Stimulated activated CD4-positive, alpha-beta T cell treated with anti-CD3 and anti-CD28 coated beads, Interleukin-2, amount 100 ng/mL, for 4 hours (primary cell): ENCODE measurements at places on chromosomes 16 and 17.

GRCh38 chr17:51079049-51079448 is 41.6 kb downstream of the SPAG9 start:
- no peak for DNase-seq

DNA sequence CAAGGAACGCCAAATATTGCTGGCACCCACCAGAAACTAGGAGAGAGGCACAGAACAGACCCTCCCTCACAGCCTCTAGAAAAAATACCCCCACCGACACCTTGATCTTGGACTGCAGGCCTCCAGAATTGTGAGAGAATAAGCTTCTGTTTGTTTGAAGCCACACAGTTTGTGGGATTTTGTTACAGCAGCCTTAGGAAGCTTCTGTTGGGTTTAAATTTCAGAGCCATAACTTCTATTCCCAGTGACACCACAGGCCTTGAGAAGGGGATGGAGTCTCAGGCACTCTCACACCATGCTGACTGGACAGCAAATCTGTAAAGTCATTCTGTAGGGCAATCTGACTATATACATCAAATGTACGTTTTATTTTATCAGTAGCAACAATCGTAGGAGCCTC is 38.6 kb downstream of the RNF112 start:
- DNase-seq: no peak

DNA sequence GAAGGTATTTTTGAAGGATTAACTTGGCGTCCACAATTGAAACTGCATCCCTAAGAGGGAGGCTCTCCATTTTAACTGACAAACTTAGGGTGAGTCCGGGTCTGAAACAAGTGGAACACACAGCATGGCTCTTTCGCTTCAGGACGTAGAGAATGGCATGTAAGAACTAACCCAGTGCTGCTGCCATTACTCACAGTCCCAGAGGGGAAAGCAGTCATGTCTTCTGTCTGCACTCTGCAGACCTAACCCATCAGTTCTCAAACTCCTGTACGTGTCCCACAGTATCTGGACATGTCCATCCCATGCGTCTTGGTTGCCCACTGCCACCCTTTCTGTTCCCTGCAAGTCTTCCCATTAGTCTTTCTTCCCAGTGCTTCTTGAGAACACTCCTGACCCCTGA is 563 bp downstream of the ST6GALNAC1 start:
- DNase-seq: no peak

DNA sequence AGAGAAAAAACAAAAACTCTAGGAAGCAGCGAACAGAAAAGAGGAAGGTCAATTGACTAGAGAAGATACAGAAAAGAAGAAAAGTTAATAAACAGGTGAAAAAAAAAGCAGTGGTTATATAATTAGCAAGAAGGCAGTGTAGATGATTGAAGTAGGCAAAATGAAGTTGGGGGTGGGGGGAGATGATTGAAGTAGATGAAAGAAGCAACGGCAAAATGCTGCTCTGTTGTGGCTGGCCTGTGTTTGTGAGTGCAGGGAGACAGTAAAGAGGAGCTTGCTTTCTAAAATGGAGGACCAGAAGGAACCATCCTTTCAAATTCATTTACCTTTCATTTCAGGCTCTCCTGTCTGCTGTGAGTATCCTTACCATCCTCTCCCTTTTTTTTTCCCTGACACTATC is 3.6 kb downstream of the EVI2B start:
- DNase-seq: peak; percentile 42

- no peak for DNase-seq
Observed at GRCh38 chr16:795580-796229, 4.8 kb downstream of the GNG13 start.

GRCh38 chr17:79888811-79889634 is 49.8 kb upstream of the CBX4 start:
- DNase-seq: no peak

DNA sequence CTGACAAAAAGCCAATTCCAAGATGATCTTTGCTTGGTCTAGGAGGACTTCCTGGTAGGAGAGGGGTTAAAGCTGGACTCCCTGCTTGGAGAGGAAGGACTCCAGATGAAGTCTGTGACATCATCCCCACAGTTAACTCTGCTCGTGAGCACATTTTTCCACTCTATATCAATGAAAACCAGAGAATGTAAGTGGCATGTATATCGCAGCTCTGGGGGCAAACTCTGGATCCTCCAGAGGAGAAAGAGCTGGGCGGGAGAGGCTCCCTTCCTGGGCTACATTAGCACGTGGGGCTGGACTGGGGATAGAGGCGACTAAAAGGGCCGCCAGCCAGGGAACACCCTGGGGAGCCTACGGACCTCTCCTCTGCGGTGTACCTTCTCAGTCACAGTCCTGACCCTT is 34.1 kb downstream of the HIC1 start:
- no peak for DNase-seq

DNA sequence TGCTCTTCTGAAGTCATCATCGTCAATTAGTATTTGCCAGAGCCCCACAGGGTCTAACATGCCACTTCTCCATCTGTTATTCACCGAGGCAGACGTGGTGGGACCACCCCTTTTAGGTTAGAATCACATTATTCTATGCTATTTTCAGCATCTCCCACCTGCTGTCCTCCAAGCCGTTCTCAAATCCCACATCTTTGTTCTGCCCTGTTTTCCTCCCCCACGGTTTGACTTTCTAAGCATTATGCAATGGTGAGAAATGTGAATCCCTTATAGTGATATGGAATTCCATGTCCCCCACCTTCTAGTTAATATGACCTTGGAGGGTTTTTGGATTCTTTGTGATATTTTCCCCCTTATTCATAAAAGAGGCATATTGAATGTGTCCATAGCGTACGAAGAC is 634.1 kb upstream of the RBFOX1 start:
- no peak for DNase-seq

GRCh38 chr16:71754652-71755051 is 30.2 kb upstream of the PHLPP2 start:
- no peak for DNase-seq

DNA sequence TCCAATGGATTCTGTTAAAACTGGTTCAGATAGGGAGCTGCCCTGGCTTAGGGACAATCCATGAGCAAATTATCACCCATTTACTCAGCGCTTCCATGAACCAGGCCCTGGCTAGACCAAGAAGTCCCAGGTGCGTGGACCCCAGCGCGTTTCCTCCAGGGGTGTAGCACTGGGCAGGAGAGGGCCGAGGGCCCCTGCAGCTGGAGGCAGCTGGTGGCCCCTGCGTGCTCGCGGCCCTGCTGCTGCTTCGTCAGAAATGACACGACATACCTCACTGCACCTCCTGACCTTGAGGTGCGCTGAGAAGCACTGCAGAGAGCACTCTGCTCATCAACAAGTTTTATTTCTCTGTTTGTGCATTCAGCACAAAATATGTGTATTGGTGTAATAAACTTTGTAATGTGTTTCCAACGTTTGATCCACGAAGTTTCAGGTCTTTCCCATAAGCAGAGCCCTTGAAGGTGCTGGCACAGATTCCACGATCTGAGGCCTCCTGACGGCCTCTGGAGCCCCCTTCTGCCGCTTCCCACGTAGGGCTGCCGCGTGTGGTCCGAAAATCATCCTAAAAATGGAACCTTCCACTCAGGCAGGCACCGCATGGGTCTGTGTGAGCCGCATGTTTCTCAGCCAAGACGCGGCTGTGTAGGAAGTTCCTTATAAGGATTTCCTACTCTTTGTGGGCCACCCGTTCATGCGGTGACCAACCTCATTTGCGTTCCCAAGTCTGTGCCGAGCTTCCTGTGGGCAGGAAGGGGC is 50.8 kb upstream of the ZCCHC14 start:
- DNase-seq: no peak

GRCh38 chr17:31696184-31696602 is 162.9 kb downstream of the COPRS start:
- DNase-seq: no peak

DNA sequence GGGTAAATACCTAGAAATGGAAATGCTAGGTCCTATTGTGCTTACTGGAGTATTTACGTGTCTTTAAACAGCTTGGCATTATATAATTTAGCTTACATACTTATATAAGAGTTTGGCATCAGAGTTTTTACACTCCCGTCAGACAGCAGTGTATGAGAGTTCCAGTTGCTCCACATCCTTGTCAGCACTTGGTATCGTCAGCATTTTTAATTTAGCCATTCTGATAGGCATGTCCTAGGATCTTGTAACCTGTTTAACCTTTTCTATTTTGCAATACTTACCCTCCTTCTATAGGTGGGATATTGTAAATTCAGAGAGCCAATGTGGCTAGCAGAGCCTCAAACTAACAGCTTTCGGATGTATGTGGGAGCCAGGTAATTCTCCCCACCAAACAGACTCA is 228.3 kb upstream of the EEF2KMT start:
- no peak for DNase-seq

DNA sequence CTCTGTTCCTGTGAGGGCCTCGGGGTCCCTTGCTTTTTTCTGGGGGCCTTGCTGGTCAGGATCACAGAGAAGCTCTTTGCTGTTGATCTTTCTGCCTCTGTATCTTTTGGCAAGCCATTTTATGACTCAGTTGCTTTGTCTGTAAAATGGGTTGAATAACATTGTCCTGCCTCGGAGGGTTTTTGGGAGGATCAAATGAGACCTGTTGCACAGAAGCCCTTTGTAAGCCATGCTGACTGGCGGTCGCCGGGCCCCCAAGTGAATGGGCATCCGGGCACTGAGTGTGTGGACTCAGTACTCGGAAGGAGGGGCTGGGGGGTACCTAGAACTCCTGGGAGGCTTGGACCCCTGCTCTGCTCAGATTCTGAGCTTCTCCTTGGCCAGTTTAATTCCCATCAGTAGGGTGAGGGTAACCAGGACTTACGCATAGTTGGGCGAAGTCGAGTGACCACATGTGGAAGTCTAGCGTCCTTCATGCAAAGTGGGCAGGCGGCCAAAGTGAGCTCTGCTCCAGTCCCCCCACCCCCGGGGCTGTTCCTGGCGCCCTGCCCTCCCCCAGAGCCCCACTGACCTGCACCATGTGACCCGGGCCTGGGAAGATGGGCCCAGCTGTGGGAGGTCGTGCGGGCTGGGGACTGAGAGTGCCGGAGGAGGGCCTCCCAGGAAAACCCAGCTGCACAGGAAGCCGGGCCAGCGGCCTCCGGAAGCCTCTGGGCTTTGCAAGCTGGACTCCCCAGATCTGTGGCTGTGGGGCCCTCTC is 284.0 kb downstream of the SEC14L1 start:
- no peak for DNase-seq

- DNase-seq: no peak
Observed at GRCh38 chr16:66774981-66775380, 23.6 kb upstream of the DYNC1LI2 start.

DNA sequence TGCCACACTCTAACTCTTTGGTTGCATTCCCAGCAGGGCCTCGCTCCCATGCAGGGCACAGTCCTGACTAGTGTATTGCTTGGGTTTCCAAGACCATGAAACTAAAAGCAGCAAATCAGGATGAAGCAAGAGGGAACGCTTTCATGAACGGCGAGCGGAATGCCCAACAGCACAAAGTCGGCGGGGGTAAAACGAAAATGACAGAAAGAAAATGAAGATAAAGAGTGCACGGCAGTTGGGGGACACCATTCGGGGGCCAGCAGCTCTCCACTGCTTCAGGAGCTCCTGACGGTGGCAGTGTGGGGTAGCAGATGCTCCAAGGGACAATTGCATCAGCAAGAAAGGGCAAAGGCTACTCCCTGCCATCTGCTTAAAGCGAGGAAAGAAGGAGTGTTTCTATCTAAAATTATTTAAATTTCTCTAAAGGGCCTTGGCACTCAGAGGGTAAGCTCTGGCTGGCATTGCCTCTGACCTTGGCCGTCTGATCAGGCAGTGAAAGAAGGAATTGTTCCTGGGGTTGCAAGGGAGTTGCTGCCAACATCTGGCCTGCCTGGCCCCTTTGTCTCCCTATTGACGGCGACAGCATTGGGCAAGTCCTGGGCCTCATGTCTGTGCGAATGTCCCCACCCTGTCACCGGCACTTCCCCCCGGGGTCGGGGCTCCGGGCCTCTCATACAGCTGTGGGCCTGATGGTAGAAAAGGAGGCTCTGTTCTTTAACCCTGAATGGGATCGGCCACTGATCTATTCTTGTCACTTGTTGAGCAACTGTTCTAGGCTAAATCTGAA is 138.2 kb downstream of the CMIP start:
- no peak for DNase-seq

DNA sequence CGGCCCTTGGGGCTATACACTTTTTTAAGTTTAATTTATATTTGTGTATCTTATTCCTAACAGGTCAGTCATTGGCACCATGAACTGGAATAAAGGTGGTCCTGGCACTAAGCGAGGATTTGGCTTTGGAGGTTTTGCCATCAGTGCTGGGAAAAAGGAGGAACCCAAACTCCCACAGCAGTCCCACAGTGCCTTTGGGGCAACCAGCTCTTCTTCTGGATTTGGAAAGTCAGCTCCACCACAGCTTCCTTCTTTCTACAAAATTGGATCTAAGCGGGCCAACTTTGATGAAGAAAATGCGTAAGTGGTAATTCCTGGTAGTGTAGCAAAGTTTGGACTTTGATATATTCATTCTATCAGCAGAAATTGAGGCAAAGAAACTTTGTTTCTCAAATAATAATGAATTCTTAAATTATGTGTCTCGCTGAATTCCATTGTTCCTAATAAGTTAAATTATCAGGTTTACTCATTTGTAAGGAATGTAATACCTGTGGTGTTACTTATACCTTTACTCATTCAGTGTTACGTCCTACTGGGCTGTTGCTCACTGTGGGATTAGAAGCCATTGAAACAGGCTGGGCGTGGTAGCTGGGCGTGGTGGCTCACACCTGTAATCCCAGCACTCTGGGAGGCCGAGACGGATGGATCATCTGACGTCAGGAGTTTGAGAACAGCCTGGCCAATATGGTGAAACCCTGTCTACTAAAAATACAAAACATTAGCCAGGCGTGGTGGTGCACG is 13.2 kb downstream of the DDX42 start:
- no peak for DNase-seq

GRCh38 chr17:12830777-12831247 is 41.5 kb downstream of the ARHGAP44 start:
- DNase-seq: no peak

- DNase-seq: no peak
Observed at GRCh38 chr17:15348021-15348420, 6.6 kb upstream of the TEKT3 start.

DNA sequence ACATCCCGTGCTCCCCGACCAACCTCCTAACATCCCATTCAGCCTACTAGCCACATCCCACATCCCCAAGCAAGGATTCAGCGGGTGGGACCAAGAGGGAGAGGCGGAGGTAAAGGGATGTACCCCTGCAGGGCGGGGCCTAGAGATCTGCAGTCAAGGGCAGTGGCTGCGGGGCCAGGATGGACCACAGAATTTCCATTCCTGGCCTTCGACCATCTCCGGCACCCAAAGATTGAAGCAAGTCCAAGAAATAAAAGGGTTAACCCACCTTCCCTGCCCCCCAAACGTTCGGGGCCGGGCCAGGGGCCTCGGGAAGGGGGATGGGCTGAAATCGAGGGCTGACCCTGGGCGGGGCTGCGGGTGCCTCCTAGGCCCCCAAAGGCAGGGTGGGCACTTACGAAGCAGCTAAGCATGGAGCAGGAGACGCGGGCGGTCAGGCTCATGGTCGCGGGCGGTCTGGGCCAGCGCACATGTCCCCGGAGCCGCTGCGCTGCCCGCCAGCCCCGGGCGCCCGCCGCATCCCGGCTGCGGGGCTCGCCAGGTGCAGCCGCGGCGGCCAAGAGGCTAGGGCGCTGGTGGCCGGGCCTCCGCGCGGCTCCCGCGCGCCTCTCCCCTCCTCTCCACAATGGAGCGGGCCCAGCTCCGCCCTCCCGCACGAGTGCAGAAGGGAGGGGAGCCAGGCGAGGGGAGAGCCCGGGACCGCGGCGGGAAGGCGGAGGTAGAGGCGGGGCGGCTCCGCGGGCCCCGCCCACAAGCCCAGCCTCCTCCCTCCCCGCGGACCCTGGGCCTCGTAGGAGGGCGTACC is at the start of gene MTMR4:
Gene MTMR4, minus strand, starts transcription at position 674 of the 805 bp plus-strand sequence. Its CDS starts 231 bp downstream, at position 443.
- DNase-seq: peak; percentile 68

GRCh38 chr17:77959126-77959925 is 823 bp downstream of the TNRC6C start:
- DNase-seq: peak; percentile 2

- DNase-seq: no peak
Observed at GRCh38 chr17:78390241-78391050, 12.0 kb downstream of the PGS1 start.
